ENCODE measurements at places on chromosomes 13 and 19. TPM values are rescaled to one million over a fixed set of nuclear protein-coding genes. Genes with fewer than 3 reads are reported as not detected.

DNA sequence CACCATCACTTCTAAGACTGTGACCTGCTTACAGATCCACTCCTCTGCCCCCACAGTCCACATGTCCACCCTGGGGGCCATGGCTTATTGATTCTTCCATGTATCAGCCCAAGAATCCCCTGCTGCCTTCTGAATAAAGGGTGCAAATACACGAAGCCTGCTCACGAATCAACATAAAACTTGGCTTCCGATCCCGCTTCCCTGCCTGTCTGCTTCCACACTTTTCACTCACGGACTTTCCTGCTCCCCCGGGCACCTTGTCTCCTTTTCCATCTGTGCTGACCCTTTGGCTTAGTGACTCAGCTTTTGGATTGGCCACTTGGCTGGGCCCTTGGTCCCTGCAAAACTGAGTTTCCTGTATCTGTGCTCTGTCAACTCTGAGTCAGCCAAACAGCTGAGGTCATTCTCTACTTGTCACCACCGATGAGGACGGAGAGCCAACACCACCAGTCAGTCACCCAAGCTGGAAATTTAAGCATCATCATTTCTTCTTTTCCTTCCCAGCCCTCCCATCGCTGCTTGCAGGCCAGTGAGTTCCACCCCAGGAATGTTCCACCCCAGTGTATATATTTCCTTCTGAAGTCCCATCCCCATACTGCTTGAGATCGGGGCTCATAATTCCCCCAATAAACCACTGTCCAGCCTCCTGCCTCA is 11.4 kb upstream of the USP12 start:
- no peaks in the 10 kb centered on the region for H3K36me3 ChIP-seq
- no peaks in the 10 kb centered on the region for H3K4me1 ChIP-seq
- DNase-seq, result no peak

DNA sequence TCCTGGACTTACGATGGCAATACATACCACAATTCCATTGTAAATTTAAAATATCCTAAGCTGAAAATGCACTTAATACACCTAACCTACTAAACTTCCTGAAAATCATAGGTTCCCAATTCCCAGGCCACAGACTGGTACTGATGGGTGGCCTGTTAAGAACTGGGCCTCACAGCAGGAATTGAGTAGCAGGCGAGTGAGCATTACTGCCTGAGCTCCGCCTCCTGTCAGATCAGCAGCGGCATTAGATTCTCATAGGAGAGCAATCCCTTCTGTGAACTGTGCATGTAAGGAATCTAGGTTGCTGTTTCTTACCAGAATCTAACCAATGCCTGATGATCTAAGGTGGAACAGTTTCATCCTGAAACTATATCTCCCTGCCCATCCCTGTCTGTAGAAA is 1670.2 kb upstream of the PCDH20 start:
- DNase-seq, result no peak
- no peaks in the 10 kb centered on the region for H3K27me3 ChIP-seq
- H3K36me3 ChIP-seq, result no peaks in the 10 kb centered on the region
- no peak overlapping the region for H3K4me3 ChIP-seq
- H3K27ac ChIP-seq, result no peak overlapping the region
- no peaks in the 10 kb centered on the region for H3K4me1 ChIP-seq

- H3K4me1 ChIP-seq, result peaks cover 22% of the 10 kb centered on the region
- H3K36me3 ChIP-seq, result peaks cover 12% of the 10 kb centered on the region
- peak overlapping the region; percentile 88 for H3K4me3 ChIP-seq
- H3K27ac ChIP-seq, result peak overlapping the region; percentile 87
- no peak for DNase-seq
These were observed 238 bp downstream of the ZNF260 start for GRCh38 chr19:36527873-36528193.

DNA sequence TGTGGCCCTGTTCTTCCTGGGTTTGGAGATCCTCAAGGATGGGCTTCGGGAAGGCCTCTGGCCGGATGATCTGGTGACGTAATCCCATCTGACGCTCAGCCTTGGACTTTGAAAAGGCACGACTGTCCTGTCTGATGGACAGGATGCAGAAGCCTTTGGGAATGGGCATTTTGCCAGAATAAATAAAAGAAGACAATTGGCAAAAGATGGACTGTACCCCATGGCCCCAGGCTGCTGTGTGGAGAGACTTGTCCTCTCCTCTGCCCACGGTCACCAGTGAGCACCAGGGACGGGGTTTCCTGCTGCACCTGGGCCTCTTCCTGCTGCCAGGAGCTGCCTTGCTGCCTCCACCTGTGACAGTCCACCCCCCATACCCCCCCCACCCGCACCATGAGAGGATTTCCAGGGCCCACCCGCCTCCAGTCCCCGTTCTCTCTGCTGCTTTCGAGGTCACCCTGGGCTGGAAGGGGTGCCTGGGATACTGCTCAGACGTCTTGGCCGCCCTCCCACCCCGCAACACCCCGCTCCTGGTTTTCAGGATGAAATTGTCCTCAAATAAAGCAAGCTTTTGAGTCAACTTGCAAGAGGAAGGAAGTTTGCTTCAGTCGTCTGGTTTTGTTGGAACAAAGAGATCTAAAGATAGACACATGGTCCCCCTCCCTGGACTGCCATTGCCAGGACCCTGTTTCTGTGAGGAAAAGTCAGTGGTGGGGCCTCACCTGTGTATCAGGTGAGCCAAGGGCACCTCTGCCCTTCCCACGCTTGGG is 40.9 kb downstream of the MCF2L start:
- peaks cover 10% of the 10 kb centered on the region for H3K4me1 ChIP-seq
- H3K27ac ChIP-seq, result no peak overlapping the region
- no peak for DNase-seq
- H3K4me3 ChIP-seq, result no peak overlapping the region

- H3K27ac ChIP-seq, result no peak overlapping the region
- H3K4me3 ChIP-seq, result no peak overlapping the region
- H3K27me3 ChIP-seq, result no peaks in the 10 kb centered on the region
- no peaks in the 10 kb centered on the region for H3K4me1 ChIP-seq
- H3K36me3 ChIP-seq, result no peaks in the 10 kb centered on the region
These were observed 105.1 kb downstream of the FRY start for GRCh38 chr13:32136716-32137115.

DNA sequence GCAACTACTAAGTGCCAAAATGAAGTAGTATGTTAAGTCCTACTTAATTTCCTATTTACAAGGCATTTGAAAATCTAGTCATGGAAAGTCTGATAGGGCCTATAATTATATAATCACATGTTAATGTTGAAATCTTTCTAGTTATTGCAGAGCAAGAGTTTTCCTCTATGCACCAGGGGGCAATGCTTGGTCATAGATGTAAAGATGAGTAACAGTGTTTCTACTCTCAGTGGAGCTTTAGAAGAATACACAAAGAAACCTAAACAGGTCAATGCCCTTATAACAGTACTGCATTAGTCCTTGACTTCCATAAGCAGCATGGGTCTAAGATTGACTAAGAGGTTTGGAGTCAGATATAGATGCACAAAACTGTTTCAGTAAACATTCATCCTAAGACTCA is 218.7 kb downstream of the KCTD12 start:
- H3K27ac ChIP-seq, result no peak overlapping the region
- no peak for DNase-seq

C19orf33 gene
- polyA plus RNA-seq, result not detected

KIR2DL1 gene
- 0.15 TPM for polyA plus RNA-seq

DNA sequence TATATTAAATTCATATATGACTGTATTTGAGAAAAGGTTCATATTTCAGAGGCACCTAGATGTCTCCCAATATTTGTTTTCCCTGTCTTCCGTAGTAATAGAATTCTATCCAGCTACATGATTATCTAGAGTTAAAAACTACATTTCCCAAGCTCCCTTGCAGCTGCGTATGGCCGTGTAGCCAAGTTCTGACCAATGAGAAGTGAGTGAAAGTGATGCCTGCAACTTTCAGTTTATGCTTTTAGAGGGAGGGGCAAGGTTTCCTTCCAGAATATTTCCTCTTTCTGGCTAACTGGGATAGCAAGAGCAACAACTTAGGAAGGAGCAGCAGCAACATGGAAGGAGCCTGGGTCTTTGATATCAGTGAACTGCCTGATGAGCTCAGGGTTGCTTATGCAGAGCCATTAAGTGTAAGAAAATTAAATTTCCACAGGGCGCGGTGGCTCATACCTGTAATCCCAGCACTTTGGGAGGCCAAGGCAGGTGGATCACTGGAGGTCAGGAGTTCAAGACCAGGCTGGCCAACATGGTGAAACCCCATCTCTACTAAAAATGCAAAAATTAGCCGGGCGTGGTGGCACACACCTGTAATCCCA is 23.2 kb upstream of the CYP2A13 start:
- no peak overlapping the region for H3K4me3 ChIP-seq
- no peaks in the 10 kb centered on the region for H3K4me1 ChIP-seq
- no peak overlapping the region for H3K27ac ChIP-seq
- H3K36me3 ChIP-seq, result no peaks in the 10 kb centered on the region
- H3K27me3 ChIP-seq, result no peaks in the 10 kb centered on the region
- DNase-seq, result no peak

GRCh38 chr13:24392972-24393371 is 83.6 kb downstream of the C1QTNF9 start:
- DNase-seq, result no peak

PRMT1 gene
- 213 TPM for polyA plus RNA-seq

GNG7 gene
- polyA plus RNA-seq, result 1.9 TPM

DNA sequence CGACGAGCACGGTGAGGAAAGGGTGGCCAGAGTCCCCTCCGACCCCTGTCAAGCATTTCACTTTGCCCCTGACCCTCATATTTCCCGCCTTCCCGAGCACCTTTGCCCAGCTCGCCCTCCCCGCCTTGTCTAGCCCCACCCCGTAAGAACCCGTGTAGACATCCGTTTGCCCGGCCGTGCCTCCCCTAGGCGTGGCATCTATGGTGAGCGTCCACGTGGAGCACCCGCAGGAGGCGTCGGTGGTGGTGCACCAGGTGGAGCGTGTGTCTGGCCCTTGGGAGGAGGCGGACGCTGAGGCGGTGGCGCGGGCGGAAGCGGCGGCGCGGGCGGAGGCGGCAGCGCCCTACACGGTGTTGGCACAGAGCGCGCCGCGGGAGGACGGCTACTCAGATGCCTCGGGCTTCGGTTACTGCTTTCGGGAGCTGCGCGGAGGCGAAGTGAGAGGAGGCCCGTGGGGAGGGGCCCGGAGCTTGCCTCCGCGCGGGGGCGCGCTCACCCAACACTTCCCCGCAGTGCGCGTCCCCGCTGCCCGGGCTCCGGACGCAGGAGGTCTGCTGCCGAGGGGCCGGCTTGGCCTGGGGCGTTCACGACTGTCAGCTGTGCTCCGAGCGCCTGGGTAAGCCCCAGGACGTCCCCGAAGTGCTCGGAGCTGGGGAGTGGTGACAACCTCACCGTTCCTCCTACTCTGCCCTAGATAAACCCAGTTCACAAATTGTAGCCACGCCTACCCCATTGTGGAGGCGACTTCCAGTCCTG is 4.2 kb downstream of the LTBP4 start:
- H3K4me3 ChIP-seq, result peak overlapping the region; percentile 47
- H3K4me1 ChIP-seq, result peaks cover 83% of the 10 kb centered on the region

DNA sequence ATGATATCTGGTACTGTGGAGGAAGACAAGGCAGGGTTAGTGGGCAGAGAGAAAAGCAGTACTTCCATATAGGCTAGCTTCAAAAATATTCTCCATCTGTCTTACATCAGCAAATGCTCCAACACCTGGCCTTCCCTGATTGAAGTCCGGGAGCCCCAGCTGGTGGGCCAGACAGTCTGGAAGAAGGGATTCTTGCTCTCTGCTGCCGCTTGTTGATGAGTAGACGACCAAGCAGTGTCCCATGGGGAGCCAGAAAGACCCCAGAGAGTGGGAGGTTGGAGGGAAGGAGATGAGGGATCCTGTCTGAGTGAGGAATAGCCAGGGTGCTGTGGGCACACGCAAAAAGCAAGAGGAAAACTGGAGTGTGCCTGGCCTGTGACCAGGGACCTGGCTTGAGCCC is 95.1 kb downstream of the ATP8A2 start:
- H3K27ac ChIP-seq, result no peak overlapping the region
- no peaks in the 10 kb centered on the region for H3K4me1 ChIP-seq
- H3K36me3 ChIP-seq, result no peaks in the 10 kb centered on the region
- no peak overlapping the region for H3K4me3 ChIP-seq
- peaks cover 4% of the 10 kb centered on the region for H3K27me3 ChIP-seq

GARIN5A gene
- polyA plus RNA-seq, result 0.39 TPM

DNA sequence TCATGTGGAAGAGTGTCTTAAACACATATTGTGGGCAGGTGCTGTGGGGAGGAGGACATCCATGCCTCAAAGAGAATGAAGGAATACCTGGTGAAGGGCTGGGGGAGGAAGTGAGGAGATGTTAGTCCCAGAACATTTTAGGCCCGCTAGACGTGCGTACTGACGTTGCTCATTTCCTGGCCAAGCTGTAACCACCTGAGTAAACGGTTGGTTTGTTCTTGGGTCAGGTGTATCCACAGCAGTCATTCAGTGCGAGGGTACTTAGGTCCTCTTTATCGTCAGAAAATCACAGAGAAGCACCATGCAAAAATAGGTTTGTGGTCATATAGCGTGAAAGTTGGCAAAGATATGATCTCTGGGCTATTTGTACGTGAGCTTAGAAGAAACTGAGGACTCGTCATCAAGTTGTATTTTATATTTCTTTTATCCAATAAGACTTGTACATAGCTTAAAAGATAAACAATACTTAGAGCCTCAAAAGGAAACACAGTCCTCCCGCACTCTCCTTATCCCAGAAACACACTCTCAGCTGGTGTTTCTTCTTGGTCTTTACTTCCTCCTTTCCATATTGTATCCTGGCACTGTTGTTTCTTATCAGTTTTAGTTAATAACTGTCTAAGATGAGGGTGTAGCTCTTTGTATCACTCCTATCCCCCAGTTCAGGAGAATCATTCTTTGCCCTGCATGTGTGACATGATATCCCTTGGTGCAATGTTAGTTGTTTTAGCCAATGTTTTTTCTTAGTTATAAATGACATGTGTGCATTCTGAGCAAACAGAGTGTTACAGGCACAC is 52.0 kb downstream of the ARHGEF7 start:
- no peaks in the 10 kb centered on the region for H3K27me3 ChIP-seq
- peaks cover 23% of the 10 kb centered on the region for H3K4me1 ChIP-seq
- no peaks in the 10 kb centered on the region for H3K36me3 ChIP-seq
- peak; percentile 43 for DNase-seq
- no peak overlapping the region for H3K4me3 ChIP-seq
- H3K27ac ChIP-seq, result no peak overlapping the region

FCAR gene
- not detected for polyA plus RNA-seq

GRCh38 chr13:50277127-50277526 is 261.9 kb downstream of the KCNRG start:
- no peaks in the 10 kb centered on the region for H3K4me1 ChIP-seq
- H3K36me3 ChIP-seq, result no peaks in the 10 kb centered on the region
- H3K4me3 ChIP-seq, result no peak overlapping the region
- H3K27me3 ChIP-seq, result no peaks in the 10 kb centered on the region
- no peak overlapping the region for H3K27ac ChIP-seq
- no peak for DNase-seq

MAN2B1 gene
- 76.4 TPM for polyA plus RNA-seq

GRCh38 chr19:50909240-50910070 is 1.7 kb downstream of the KLK4 start:
- no peak overlapping the region for H3K27ac ChIP-seq
- no peak for DNase-seq
- peaks cover 11% of the 10 kb centered on the region for H3K27me3 ChIP-seq
- no peak overlapping the region for H3K4me3 ChIP-seq

Measured in CD4-positive, alpha-beta memory T cell (primary cell).